Stimulated activated CD8-positive, alpha-beta memory T cell treated with anti-CD3 and anti-CD28 coated beads, Interleukin-15, amount 100 ng/mL, for 1 hour (primary cell): ENCODE measurements at places on chromosomes 16 and 17.

GRCh38 chr16:3542601-3543373, 34.4 kb downstream of the NLRC3 start:
- no peak for DNase-seq

DNA sequence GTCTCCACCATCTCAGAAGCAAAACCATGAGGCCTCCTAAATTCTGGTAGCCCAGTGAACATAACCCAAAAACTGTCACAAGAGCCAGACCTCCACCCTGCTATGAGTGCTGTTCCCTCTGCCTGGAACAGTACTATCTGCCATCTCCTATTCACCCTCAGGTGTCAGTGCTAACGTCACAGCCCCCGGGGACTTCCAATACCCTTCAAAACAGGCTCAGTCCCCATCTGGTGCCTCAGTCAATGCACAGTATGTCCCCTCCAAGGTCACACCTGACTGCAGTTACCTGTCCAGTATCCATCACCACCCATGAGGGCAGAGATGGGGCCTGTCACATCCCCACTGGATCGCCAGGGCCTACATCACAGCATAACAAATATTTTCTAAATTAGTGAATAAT, 11.5 kb downstream of the CREBBP start:
- DNase-seq, result no peak

- no peak for DNase-seq
Observed at GRCh38 chr17:78228176-78228575, 3.3 kb upstream of the TMEM235 start.

- no peak for DNase-seq
Observed at GRCh38 chr17:38710985-38711384, 5.9 kb downstream of the MLLT6 start.

DNA sequence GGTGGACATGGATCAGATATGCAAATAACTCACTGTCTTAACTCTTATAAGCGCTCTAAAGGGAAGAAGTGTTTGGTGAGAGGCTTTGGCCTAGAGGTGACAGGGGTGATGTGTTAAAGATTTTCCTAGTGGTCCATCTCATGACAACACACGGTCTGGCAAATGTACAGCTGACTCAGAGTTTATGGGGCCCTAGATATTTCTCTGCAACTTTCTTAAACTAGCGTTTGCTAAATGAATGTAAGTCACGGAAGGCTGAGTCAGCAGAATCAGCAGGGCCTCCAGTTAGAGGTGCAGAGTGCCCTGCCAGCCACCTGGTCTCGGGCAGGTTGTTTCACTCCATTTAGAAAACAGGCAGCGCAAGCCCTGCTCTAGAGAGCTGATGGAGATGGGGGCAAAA, 40.1 kb downstream of the CLEC16A start:
- no peak for DNase-seq
